ENCODE measurements at places on chromosomes 1 and 21.
A peak's percentile ranks its signal among the peaks of the same experiment; 100 is the strongest.

DNA sequence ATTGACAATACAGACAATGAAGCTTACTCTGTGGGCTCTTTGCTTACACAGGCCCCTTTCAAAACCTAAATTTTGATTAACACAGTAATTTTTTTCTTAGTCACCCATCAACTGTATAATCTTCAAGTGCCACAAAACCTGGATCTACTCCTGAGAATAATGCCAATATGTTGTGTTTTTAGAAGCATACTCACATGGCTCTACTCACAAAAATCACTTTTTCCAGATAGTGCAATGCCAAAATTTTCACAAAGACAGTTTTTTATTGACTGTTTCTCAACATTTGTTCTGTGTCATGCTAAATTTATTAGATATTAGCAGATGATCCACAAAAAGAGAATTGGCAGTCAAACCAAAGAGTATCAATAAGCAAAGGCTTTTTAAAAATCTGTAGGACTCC is 493.7 kb upstream of the C1orf87 start:
- no peak for DNase-seq

- no peak for DNase-seq
These were observed 8.1 kb upstream of the ACOT7 start for GRCh38 chr1:6401673-6402072.

DNA sequence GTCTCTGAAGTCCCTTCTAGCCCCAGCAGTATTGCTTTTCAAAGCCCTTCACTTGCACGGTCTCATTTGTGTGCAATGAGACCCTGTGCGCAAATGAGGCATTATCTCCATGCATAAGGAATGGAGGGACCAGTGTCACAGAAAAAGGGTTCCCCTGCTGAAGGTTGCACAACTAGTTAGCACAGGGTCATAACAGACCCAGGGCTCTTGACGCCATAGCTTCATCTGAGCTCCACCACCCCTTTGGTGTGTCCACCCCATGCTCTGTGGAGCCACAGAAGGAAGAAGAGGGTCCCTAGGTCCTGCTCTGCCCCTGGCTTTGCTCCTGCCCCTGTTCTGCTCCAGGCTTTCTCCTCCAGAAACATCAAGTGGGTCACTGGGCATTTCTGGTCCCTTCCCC is 12.6 kb downstream of the SH2D2A start:
- no peak for DNase-seq

DNA sequence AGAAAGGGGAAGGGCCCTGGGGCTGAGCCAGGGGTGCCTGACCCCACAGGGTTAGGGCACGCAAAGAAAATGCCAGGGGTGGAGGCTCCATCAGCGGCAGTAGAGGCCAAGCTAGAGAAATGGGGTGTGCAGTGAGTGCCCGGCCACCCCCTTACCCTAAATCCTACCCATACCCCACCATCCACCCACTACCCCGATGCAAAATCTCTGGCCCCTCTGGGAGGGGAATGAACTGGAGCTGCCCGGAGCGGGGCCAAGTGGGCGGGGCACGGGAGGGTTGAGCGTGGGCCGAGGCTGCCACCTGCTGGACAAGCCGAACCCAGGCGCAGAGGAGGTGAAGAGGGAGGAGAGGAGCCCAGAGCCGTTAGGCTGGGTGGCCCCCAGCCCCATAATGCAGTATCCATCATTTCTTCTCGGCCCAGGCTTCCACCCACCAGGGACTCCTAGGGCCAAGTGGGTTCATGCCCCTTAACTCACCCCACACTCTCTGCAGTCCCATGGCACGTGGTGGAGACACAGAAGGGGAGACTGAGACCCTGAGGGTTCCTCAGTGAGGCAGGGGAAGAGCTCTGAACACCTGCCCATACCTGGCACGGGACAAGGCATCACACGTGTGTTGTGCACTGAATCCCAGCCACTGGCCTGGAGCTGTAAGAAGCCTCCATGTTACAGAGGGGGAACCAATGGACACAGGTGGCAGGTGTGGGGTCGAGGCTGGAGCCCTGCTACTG is 1.4 kb upstream of the C1QC start:
- DNase-seq, result peak; percentile 95

- no peak for DNase-seq
These were observed 139.3 kb upstream of the NFIA start for GRCh38 chr1:60942896-60943638.

- DNase-seq, result no peak
These were observed 91.7 kb upstream of the CD34 start for GRCh38 chr1:208002672-208003071.

DNA sequence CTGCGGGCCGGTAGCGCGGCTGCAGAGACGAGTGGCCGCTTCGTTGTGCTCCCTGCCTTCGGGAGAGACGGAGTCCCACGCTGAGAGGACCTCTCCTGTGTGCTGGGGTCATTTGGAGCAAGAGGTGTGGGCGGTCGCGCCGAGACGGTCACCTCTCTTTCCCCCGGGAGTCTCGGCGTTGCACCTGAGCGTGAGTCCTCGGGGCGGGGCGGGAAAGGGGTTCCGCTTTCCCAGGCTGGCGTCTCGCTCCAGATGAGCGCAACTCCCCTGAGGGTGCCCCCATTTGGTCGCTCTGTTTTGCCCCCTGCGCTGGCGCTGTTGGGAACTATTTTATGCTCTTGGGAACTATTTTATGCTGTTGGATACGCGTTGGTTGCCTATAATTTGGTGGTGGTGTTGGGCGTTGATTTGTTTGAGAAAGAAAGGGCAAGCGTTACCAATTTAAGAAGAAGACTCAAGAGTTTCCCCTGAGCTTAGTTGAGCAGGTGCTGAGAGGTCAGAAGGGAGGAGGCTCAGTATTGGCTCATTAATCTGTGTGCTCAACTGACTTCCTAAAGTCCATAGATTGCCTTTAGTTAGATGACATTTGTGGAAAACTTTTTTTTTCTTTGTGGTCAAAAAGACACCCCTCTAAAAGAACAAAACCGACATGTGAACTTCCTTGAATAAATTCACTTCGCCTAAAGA is 683 bp downstream of the LRRC8B start:
- peak; percentile 61 for DNase-seq

DNA sequence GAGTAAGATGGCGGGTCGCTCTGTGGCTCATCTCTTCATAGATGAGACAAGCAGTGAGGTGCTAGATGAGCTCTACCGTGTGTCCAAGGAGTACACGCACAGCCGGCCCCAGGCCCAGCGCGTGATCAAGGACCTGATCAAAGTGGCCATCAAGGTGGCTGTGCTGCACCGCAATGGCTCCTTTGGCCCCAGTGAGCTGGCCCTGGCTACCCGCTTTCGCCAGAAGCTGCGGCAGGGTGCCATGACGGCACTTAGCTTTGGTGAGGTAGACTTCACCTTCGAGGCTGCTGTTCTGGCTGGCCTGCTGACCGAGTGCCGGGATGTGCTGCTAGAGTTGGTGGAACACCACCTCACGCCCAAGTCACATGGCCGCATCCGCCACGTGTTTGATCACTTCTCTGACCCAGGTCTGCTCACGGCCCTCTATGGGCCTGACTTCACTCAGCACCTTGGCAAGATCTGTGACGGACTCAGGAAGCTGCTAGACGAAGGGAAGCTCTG is 2.4 kb downstream of the TNFAIP8L2 start:
- no peak for DNase-seq

- peak; percentile 56 for DNase-seq
These were observed 1.6 kb upstream of the AJAP1 start for GRCh38 chr1:4652631-4653327.

GRCh38 chr1:192807211-192808162 is 1.4 kb upstream of the RGS2 start:
- no peak for DNase-seq

GRCh38 chr1:202809597-202810159 is 1.1 kb upstream of the PCAT6 start:
- DNase-seq, result no peak

GRCh38 chr1:81165963-81166362 is 634.8 kb upstream of the ADGRL2 start:
- no peak for DNase-seq

DNA sequence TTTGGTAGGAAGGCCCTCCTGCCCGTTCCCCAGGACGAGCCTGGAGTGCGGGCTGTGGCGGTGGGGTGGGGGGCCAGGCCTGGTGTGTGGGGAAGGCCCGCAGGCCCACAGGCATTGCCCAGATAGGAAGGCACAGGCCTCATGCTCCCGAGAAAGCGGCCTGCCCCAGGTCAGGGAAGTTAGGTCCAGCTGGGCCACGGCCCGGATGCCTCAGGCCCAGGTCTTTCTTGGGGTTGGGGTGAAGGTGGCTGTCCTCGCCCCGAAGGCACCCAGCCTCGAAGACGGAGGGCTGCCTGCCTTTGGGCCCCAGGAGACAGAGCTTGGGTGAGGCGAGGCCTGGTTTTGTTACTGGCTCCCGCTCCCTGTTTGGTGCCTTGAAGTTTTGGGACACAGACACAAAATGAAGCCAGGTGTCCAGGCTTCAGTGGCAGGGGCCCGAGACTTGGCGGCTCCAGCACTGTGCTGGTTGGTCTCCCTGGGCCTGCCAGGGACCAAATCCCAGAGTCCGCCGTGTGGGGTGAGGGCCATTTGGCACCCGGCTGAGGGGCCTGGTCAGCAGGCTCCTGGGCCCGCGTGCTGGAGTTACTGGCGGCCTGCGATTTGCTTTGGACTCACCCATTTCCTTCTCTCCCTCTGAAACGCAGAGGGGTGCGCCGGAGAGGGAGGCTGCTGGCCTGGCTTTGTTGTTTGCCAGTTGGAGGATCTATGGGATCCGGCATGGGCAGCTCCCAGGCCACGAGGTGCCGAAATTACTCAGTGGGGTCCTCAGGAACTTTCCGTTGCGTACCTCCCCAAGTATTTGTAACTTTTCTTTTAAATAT is 2.0 kb downstream of the SKI start:
- peak; percentile 86 for DNase-seq

- no peak for DNase-seq
These were observed 16.9 kb downstream of the RGS1 start for GRCh38 chr1:192592517-192592916.

- no peak for DNase-seq
These were observed 125.0 kb upstream of the KCNK2 start for GRCh38 chr1:214957330-214958137.

- DNase-seq, result no peak
These were observed 6.5 kb downstream of the ANKRD45 start for GRCh38 chr1:173663159-173663558.

DNA sequence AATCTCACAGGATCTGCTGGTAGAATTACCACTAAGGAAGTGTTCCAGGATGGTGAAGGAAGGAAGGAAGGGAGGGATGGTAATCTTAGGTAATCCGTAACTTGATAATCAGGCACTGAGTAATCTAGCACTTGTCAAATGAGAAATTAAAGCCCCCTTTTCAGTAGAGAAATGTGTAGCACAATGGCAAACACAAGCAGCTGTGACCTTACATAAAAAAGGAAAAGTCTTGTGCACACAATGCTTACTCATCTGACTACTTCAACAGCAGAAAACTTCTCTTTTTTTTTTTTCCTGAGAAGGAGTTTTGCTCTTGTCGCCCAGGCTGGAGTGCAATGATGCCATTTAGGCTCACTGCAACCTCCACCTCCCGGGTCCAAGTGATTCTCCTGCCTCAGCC is 6.1 kb downstream of the NUP210L start:
- no peak for DNase-seq

DNA sequence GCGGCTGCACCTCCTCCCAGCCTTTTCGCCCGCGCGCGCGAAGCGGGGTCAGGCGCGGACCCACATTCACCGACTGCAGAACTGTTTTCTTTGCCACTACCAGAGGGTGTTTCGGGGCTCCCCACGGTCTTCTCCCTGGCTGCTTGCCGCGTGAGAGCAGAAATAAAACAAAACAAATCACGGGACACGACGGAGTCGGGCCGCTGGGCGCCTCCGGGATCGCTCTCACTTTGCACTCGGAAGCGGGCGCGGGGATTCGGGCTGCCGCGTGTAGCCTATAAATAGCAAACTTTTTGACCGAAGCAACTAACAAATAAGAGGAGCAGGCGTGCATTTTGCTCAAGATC is 412.3 kb upstream of the ESRRG start:
- DNase-seq, result peak; percentile 62

DNA sequence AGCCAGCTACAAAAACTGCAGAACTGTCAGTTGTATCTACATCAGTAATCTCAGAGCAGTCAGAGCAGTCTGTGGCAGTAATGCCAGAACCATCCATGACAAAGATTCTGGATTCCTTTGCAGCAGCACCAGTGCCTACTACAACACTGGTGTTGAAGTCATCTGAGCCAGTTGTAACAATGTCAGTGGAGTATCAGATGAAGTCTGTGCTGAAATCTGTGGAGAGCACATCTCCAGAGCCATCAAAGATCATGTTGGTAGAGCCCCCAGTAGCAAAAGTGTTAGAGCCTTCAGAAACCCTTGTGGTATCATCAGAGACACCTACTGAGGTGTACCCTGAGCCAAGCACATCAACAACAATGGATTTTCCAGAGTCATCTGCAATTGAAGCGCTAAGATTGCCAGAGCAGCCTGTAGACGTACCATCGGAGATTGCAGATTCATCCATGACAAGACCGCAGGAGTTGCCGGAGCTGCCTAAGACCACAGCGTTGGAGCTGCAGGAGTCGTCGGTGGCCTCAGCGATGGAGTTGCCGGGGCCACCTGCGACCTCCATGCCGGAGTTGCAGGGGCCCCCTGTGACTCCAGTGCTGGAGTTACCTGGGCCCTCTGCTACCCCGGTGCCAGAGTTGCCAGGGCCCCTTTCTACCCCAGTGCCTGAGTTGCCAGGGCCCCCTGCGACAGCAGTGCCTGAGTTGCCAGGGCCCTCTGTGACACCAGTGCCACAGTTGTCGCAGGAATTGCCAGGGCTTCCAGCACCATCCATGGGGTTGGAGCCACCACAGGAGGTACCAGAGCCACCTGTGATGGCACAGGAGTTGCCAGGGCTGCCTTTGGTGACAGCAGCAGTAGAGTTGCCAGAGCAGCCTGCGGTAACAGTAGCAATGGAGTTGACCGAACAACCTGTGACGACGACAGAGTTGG is 7.3 kb downstream of the SON start:
- no peak for DNase-seq

GRCh38 chr1:200005165-200005564 is 22.3 kb upstream of the NR5A2 start:
- no peak for DNase-seq

DNA sequence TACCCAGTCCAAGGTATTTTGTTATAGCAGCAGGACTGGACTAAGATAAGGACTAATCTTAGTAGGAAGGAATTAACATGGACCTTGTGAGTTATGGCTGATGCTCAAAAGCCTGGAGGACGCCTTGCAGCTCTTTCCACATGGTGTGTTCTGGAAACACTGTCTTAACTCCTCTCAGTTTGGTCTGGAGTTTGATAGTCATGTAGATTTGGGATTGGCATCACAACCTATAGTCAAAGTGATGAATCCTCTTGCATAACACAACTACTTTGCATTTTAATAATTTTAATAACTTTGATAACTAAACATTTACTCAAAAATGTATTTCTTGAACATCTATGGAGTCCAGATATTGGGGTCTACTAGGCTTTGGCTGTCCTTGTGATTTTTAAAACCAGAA is 293.7 kb downstream of the KIF26B start:
- no peak for DNase-seq

Data from right cardiac atrium (tissue), 5 donors.